ENCODE measurements at places on chromosomes 7 and 10. TPM values are rescaled to one million over a fixed set of nuclear protein-coding genes. Genes with fewer than 3 reads are reported as not detected.

GIMAP6 gene
- total RNA-seq, result not detected

SEMA3E gene
- total RNA-seq, result 0.98 TPM

STOX1 gene
- total RNA-seq, result 0.58 TPM

SSC4D gene
- total RNA-seq, result 0.71 TPM

POT1 gene
- total RNA-seq, result 28.9 TPM

WEE2 gene
- total RNA-seq, result not detected
